ENCODE measurements at places on chromosomes 5 and 9.

GRCh38 chr9:132409828-132410528 lies at the start of gene CFAP77:
CFAP77 (plus strand) TSS chr9:132410211; CDS start chr9:132410272, 61 bp downstream.
- peak; percentile 55 for DNase-seq

DNA sequence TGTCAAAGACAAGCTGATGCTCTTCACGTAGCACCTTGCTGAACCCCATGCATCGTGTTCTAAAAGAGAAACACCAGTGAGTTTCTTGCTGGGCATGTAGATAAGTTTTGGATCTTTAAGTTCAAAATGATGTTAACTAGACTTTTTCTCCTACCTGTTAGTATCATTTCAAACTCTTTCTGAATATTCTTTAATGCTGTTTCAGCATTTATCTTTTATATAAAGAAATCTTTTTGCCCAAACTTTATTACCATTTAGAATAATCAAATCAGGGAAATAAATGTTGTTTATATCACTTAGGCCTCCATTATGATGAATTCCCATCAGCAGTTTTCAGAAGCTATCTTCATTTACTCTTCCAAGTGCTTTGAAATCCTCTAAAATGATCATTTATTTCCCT lies 542.8 kb downstream of the CDH10 start:
- DNase-seq, result no peak

DNA sequence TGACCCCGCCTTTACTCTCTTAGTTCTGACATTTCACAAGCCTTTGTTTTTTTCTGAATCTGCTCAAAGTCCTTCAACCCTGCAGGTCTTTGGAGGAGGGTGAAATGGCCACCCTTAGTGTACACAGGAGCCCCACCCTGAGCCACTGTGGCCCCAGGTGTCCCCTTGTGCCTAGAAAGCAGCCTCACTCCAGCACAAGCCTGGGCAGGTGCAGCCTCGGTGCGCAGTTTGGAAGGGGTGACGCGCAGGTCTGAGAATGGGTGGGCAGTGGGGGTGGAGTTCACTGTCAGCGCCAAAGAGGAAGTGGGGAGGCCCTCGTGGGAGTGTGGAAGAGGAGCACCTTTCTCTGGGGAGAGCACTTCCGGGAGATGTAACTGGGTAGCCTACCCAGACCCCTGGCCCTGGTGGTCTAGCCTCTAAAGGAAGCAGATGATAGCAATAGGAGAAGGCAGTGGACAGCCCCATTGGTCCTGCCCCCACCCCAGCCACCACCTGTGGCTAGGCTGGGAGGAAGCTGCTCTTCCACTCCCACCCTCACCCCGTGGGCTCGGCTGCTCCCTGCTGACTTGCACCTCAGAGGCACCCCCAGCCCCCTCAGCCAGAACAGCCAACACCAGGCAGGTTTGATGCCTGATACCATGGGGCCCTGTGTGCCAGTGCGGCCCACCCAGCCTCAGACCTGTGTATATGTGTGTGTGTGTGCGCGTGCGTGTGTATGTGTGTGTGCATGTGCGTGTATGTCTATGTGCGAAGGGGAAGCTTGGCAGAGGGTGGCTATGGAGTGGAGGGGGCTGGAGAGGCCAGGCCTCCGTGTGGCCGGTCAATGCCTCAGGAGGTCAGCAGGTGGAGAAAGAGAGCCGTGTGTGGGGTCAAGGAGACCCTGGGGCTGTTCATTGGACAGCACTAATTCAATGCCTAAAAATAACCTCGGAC lies 16.8 kb upstream of the DAB2IP start:
- DNase-seq, result peak; percentile 40

- DNase-seq, result no peak
These were observed 1596.1 kb upstream of the WWC1 start for GRCh38 chr5:166695326-166695725.

DNA sequence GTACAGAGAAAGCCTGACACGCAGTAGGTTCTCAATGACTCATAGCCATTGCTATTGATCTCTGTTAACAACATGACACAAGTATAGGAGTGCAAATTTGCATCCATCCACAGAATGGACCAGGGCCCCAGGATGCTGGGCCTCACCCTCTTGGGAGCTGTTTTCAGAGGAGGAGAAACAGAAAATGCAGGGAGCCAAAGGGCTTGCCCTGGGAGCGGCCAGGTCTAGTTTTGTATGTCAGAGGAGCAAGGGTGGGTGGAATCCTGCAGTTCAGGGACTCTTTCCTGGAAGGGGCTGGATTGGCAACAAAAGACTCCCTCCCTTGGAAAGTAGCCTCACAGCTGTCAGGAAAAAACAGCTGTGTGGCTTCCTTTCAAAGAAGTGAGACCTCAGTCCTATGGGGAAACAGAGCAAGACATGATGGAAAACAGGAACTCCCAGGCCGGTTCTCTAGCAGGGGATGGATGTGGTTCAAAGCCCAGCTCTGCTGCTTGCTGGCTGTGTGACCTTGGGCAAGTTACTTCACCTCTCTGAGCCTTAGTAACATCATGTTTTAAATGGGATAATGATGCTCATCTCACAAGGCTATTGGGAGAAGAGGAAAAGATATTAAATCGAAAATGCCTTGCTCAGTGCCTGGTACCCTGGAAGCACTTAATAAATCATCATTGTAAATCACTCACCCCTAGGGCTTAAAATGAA lies 50.5 kb upstream of the SH3PXD2B start:
- DNase-seq, result no peak

GRCh38 chr9:110605565-110605964 lies 26.0 kb upstream of the SVEP1 start:
- DNase-seq, result no peak

DNA sequence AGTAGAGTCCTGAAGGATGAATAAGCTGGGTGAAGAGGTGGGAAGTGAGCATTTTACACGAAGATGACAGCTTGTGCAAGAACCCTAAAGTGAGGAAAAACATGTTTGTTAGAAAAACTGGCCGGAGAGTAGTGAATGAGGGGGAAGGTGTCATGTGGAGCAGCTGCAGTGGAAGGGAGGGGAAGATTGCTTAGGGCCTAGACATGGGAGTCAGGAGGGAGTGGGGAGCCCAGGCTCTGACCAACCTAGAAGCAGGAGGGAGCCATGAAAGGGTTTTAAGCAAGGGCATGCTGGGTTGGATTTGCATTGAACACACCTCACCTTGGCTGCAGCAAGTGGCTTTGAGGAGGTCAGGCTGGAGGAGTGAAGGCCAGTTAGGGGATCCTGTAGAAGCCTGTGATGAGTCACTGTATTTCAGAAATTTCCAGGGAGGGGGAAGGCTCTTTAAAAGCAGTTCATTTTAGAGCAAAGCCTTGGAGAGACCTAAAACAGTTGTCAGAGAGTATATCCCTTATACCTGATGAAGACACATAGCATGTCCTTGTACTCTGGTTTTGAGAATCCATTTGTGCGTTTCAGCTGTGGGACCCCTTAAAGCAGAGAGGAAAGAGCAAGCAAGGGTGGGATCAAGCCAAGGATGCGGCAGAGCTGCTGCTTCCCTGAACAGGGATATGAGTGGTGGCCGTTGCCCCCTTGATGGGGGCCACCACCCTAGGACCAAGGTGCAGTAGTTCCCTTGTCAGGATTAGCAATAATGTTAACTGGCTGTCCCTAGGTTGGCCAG lies 45.4 kb downstream of the ANGPTL2 start:
- DNase-seq, result no peak

- DNase-seq, result no peak
These were observed 71.0 kb upstream of the ICE1 start for GRCh38 chr5:5351288-5351979.

GRCh38 chr9:81077572-81077971 lies 611.8 kb downstream of the TLE1 start:
- DNase-seq, result no peak

GRCh38 chr5:176394881-176395675 lies 6.5 kb downstream of the HIGD2A start:
- DNase-seq, result no peak

GRCh38 chr9:118023644-118024043 lies 319.4 kb downstream of the TLR4 start:
- DNase-seq, result no peak

- DNase-seq, result no peak
These were observed 121.7 kb downstream of the NREP start for GRCh38 chr5:111635151-111635902.

GRCh38 chr5:73994963-73995362 lies 369.0 kb downstream of the ARHGEF28 start:
- no peak for DNase-seq

- no peak for DNase-seq
These were observed 54.0 kb downstream of the GPR21 start for GRCh38 chr9:123087359-123087888.

DNA sequence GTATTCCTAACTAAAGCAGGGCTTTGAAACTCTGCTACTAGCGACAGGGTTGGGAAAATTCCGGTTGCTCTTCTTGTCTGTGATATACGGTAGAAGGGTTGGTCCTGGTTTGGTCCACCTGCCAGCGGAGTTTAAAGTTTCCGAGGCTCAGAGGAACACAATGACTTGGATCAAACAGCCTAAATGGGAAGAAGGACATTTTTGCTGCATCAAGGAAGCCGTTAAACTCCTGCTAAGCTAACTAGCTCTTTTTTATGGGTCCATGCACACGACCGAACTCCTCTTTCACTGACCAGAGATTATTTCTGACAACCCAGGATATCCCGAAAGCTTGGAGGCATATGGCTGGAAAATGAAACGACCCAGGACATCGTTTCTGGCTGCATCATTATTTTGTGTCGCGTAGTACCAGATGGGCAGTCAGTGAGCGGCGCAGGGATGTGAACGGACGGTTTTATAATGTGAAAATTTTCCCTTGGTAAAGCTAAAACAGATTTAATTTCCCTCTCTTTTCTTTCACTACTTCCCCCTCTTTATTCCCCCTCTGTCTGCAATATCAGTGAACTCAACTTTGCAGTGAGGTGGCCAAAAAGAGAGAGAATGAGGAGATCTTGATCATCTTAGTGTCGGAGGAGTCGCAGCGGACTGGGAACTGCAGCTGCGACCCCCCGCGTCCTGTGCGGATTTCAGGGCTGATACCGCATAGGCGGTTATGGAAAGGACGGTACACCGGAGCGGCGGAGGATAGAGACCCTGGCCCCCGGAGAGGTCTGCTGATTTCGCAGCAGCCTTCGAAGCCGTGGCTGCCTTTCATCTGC lies at the start of gene LURAP1L:
Gene LURAP1L (plus strand): TSS at position 160 of the 818 bp plus-strand sequence. CDS start 696 bp downstream, outside the sequence.
- DNase-seq, result peak; percentile 81

DNA sequence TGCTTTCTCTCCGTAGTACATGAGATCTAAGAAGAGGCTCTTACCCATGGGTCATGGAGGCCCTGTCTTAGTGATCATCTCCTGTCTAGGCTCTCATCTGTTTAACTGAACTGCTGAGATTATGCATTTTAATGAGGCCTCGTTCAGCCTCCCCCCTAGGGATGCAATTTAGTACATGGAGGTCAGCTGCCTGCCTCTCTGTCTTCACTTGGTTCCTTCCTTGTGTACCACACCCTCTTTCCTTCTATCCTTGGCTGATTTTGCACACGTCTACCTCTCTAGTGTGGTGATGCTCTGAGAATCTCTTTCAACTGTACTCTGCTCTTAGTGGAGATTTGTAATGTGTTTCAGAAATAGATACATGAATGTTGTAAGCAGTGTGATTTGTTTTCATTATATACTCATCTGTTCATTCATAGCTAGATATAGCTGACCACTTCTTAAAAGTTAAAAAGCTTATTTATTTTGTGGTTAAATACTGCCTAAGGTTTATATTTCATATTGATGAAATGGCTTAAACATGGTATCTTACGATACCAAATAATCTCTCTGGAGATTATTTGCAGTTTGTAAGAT lies 3.5 kb upstream of the ACTBL2 start:
- no peak for DNase-seq

GRCh38 chr9:34158362-34158869 lies 20.4 kb upstream of the UBAP1 start:
- DNase-seq, result no peak

DNA sequence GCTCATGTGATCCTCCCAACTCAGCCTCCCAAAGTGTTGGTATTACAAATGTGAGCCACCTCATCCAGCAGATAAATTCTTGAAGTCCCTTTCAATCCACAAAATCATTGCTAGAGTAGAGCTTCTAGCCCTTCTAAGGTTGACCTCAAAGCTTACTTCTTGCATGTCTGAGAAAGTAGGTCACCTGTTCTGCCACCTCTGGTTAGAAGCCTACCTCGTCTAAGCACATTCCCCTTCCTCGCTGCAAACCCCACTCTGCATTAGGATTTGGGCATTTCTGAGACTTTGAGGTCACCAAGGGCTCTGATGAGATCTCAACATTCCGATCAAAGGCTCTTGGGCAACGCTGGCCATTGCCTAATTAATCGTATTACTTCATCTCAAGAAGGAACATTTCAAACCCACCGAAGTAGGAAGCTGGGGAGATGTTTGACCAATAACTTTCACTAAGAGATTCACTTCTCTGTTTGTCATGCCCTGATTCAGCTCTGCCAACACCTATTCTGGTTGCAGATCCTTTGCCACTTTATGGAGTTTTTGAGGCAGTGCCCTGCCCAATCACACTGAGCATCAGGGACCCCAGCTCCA lies 8.6 kb downstream of the ADAM19 start:
- no peak for DNase-seq

DNA sequence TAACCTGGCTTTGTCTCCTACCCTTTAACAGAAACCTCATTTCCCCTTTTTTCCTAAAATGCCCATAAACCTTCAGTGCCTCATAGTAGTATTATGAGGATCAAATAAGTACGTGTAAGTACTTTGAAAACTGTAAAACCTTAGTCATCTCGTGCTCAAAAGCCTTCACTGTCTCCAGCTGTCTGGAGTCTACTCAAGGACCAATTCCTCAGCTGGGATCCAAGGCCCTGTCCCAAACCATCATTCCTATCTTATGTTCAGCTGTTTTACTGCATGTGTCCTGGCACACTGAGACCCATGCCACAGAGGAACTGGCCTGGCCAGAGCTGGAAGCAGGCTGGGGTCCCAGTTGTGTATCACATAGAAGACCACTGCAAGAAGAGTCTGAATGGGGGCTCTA lies 15.9 kb downstream of the ADAMTSL1 start:
- no peak for DNase-seq

- DNase-seq, result no peak
These were observed 2.9 kb downstream of the DHX29 start for GRCh38 chr5:55304584-55304983.

GRCh38 chr5:81165493-81166119 lies 67.5 kb upstream of the CKMT2 start:
- peak; percentile 58 for DNase-seq

DNA sequence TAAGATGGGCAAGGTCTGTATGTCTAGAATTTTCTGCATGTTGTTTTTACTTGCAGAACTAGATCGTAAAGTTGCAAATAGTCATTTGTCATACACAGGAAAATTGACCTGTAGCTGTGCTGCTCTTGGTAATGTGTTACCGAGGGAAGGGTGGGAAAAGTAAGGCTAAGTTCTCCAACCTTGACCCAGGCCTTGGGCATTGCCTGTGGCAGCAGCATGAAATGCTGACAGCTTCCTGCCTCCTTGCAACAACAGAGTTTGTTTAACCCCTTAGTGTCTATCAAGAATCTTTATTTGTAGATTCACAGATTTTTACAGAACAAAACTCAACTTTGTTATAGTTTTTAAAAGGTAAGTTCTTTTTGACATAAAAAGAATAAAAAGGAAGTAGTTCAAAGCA lies 48.3 kb downstream of the ERCC6L2 start:
- no peak for DNase-seq
